Aorta (tissue), 5 donors: ENCODE measurements at places on chromosomes 6 and 20. TPM values are rescaled to one million over a fixed set of nuclear protein-coding genes. Genes with fewer than 3 reads are reported as not detected.

DNA sequence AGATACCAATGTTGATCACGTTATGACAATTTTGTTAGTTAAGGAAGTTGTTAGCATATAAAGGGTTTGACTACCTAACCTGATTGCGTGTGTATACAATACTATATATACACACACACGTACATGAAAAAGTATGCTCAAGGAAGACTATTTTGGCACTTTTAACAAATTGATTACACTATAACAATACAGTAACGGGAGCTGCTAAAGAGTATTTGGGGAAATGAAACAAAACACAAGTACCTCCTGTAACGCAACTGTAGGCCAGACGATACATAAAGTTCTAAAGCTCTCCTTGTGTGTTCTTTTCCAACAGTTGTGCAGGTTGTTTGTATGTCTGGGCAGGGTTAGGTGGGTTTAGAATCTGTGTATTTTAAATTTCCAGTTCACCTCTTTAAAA is 98.7 kb downstream of the PLEKHG1 start:
- DNase-seq = no peak

DNA sequence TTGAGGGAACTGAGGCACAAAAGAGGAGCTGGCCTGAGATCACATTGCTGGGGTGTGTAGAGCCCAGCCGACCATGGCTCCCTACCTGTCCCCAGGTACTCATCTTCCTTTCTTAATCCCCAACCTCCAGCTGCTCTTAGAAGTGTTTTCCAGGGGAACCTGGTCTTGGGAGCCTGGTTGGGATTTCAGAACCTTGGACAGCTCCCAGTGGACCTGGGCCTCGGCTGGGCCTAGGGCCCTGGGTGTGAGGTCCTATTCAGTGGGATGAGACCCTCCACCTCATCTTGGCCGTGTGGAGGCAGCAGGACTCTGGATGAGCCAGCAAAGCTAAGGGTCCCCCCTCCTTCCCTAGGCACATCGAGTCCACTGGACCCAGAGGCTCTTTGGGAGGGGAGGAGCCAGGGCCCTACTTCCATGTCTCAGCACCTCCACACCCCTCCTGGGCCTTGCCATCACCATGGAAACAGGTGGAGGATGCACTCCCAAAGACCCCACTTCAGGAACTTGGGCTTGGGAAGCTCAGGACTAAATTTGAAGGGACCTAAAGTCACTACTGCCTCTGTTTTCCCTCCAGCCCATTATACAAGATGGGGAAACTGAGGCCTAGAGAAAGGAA is 38.5 kb downstream of the DLGAP4 start:
- DNase-seq = no peak

Gene WFDC12
- not detected for total RNA-seq

Gene ZC2HC1B
- total RNA-seq = not detected

Gene TRIM10
- not detected for total RNA-seq
